ENCODE measurements at places on chromosomes 2 and 18. TPM values are rescaled to one million over a fixed set of nuclear protein-coding genes. Genes with fewer than 3 reads are reported as not detected.

The NEU2 gene
- total RNA-seq: not detected

The FAM110C gene
- total RNA-seq: 13.2 TPM

The CRYGD gene
- total RNA-seq: 0.98 TPM

GRCh38 chr2:72993147-72993932 lies 76.0 kb downstream of the EMX1 start:
- DNase-seq: no peak

- no peak for DNase-seq
Observed at GRCh38 chr18:59893971-59894370, 5.8 kb upstream of the PMAIP1 start.

DNA sequence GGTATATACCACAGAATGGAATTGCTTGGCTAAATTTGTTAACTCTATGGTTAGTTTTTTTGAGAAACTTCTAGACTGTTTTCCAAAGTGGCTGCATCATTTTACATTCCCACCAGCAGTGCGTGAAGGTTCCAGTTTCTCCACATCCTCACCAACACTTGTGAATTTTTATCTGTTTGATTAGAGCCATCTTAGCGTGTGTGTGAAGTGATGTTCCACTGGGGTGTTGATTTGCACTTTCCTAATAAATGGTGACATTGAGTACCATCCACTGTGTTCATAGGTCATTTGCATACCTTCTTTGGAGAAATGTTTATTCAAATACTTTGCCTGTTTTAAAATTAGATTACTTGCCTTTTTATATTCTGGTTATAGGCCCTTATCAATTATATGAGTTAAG lies 37.5 kb upstream of the HS6ST1 start:
- no peak for DNase-seq

- no peak for DNase-seq
Observed at GRCh38 chr2:6864231-6864754, 1.4 kb downstream of the CMPK2 start.
